ENCODE measurements at places on chromosomes 2 and 18.
A peak's percentile ranks its signal among the peaks of the same experiment; 100 is the strongest.

- no peak for DNase-seq
Measured at GRCh38 chr2:172427990-172428831, 825 bp downstream of the ITGA6 start.

GRCh38 chr2:57720728-57721627 lies 325.6 kb upstream of the VRK2 start:
- peak; percentile 83 for DNase-seq

DNA sequence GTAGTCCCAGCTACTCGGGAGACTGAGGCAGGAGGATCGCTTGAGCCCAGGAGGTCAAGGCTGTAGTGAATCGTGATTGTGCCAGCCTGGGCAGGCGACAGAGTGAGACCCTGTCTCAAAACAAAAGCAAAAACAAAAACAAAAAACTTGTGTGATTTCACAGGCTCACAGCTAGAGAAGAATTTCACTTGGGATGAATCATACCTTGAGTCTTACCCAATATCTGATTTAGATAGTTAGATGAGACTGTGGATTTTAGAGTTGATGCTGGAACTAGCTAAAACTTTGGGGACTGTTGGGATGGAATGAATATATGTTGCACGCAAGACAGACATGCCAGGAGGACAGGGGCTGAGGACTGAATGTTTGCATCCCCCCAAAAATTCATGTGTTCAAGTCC lies 4.4 kb downstream of the ANKRD29 start:
- peak; percentile 34 for DNase-seq

DNA sequence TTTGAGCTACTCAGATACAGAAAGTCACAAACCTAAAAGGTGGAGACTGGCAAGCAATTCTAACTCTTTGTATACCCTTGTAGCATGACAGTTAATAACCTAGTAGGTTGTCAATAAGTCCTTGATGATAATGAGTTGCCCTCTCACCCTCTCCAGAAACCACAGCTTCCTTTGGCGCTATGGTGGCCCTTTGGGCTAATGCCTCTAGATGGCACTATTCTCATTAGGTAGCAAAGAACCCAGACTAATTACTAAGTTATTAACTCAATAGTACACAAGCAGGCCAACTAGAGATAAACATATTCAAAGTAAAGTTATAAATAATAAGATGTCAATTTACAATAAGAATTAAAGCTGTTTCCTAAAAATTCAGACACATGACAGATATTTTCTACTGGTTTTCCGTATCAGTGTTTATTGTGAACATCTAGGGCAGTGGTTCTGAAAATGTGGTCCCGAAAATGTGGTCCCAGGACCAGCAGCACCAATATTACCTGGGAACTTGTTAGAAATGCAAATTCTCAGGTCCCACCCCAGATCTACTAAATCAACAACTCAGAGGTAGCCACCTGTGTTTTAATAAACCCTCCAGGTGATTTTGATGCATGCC lies 41.1 kb downstream of the LDAH start:
- DNase-seq: peak; percentile 61

GRCh38 chr2:48865704-48866103 lies 110.2 kb upstream of the LHCGR start:
- DNase-seq: no peak

DNA sequence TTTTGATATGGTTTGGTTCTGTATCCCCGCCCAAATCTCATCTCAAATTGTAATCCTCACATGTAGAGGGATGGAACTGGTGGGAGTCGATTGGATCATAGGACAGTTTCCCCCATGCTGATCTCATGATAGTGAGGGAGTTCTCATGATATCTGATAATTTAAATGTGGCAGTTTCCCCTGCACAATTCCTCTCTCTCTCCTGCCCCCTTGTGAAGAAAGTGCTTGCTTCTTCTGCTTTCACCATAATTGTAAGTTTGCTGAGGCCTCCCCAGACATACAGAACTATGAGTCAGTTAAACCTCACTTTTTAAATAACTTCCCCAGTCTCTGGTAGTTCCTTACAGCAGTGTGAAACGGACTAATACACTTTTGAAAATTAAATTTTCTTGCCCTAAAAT lies 12.3 kb upstream of the KCNJ3 start:
- DNase-seq: no peak

DNA sequence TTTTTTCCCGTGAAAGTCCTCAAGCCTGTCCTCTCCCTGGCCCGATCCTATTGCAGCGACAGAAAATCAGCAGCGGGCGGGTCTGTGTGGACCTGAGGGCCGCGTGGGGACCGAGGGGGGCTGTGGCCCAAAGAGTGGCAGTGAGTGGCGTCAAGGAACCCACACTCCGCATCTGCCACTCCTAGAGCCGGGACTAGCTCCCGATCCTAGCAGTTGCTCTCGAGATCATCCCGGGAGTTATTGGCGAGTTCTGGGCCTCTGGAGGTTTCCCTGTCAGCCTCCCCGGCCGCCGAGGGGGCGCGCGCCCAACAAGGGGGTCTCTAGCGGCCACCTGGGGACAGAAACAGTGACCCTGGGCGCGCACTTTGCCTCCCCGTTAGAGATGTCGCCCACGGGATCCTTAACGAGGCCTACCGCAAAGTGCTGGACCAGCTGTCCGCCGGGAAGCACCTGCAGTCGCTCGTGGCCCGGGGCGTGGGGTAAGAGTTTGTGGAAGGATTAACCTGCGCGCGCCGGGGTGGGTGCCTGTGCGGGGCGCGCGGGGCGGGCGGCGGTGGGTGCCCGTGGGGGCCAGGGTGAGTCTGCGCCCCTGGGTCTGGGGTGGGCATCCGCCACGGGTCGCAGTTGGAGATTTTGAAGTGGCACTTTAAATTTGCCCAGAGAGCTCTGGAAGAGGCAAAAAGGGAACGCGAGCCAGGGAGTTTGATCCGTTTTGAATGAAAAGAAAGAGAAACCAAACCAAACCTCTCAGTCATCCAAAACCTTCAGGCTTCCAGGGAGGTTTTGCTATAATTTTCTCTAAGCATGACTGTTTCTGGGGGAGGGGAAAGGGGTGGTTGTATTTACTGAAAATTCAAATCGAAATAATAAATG lies 3.5 kb downstream of the ADCYAP1 start:
- peak; percentile 20 for DNase-seq

- peak; percentile 85 for DNase-seq
Measured at GRCh38 chr2:25894135-25894830, 16.0 kb upstream of the ASXL2 start.

DNA sequence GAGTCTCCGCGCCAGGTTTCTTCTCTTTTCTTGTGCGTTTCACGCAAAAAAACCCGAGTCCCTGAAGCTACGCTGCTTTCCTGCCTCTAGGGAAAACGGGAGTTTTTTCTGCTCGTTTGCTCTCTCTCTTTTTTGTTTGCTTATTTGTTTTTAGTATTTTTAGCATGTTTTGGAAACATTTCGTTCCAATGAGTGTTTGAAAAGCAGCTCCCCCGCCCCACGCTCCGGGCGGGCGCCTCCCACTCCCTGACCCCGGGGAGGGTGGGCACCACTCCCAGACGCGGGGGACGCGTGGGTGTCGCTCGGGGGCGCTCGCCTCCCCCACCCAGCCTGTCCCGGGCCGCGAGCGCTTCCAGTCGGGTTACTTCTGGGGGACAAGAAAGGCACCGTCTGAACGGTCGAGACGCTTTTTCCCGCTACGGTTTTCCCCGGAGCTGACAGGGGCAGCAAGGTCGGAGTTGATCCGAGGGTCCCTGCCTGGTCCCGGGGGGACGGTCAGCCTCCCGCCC lies 446 bp upstream of the EFHD1 start:
- peak; percentile 6 for DNase-seq

- DNase-seq: no peak
Measured at GRCh38 chr2:227146456-227146855, 17.5 kb downstream of the COL4A4 start.

GRCh38 chr2:204127238-204127637 lies 190.7 kb downstream of the ICOS start:
- peak; percentile 25 for DNase-seq

DNA sequence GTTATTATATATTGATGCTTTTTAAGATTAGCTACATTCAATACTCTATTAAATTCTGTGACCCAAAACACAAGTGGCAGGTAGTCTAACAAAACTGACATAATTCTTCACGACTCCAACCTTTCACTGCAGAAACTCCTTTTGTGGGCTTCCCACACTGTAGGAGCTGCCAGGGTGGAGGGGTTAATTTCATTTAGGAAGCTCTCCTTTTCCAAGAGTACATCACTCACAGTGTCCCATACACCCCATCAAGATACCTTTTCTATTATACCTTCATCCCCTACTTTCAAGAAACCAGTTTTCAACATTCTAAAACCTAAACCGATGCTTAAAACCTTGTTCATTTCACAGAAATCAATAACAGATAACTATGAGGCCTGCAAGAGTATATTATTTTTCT lies 825 bp downstream of the THUMPD2 start:
- DNase-seq: no peak

GRCh38 chr2:234033174-234033573 lies 17.3 kb upstream of the SPP2 start:
- peak; percentile 23 for DNase-seq

- DNase-seq: no peak
Measured at GRCh38 chr2:26685989-26686839, 6.3 kb upstream of the KCNK3 start.

DNA sequence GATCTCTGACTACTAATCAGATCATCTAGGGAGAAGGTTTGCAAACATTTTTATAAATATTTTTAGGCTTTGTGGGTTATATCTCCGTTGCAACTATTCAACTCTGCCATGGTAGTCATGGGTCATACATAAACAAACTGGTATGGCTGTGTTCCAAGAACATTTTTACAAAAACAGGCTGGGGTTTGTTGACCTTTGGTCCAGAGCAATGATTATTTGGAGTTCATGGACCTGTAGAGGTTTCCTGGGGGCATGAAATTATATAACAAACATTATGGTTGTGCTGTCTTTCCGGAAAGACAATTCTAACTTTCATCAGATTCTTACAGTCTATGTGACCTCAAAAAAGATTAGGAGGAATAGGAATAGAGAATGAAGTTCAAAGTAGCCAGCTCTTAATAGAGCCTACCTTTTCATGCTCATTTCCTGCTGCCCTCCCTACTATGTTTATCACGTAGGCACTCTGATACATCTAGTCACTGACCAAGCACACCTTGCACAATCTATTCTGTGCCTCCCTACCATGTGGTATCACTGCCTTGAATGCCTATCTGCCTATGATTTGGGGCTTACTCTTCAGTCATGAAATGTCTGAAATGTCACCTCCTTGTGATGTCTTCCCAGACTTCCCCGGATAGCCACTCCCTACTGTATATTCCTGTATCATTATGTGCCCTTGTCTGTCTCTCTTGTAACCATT lies 102.4 kb upstream of the SCN1A start:
- peak; percentile 85 for DNase-seq

GRCh38 chr2:238580486-238580885 lies 153.8 kb downstream of the ASB1 start:
- DNase-seq: no peak

DNA sequence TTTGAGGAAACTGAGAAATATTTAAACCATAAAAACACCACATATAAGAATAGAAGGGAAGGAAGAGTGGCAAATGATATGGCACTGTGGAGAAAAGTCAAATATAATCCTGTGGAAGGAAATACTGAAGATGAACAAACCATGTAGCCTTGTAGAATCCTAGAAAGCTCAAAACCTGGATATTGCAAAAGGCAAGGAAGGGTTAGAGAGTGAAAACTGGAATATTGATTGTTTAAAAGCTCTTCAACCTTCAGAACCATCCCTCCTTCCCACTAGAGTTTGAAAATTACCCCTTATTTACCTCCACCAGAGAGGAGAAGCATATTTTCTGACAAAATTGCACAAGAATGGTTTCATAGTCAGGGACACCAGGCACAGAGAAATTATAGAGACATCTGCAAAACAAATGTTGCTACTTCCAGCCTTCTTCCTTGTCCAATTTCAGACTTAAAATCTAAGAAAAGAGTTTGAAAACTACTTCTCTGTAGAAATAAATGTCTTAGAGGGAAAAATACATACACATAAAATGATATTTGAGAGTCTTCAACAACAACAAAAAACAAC lies 48.0 kb downstream of the ANTXR1 start:
- no peak for DNase-seq

GRCh38 chr2:95343429-95344214 lies 46.5 kb downstream of the KCNIP3 start:
- no peak for DNase-seq

GRCh38 chr2:33791625-33792024 lies 192.5 kb upstream of the FAM98A start:
- DNase-seq: peak; percentile 17

DNA sequence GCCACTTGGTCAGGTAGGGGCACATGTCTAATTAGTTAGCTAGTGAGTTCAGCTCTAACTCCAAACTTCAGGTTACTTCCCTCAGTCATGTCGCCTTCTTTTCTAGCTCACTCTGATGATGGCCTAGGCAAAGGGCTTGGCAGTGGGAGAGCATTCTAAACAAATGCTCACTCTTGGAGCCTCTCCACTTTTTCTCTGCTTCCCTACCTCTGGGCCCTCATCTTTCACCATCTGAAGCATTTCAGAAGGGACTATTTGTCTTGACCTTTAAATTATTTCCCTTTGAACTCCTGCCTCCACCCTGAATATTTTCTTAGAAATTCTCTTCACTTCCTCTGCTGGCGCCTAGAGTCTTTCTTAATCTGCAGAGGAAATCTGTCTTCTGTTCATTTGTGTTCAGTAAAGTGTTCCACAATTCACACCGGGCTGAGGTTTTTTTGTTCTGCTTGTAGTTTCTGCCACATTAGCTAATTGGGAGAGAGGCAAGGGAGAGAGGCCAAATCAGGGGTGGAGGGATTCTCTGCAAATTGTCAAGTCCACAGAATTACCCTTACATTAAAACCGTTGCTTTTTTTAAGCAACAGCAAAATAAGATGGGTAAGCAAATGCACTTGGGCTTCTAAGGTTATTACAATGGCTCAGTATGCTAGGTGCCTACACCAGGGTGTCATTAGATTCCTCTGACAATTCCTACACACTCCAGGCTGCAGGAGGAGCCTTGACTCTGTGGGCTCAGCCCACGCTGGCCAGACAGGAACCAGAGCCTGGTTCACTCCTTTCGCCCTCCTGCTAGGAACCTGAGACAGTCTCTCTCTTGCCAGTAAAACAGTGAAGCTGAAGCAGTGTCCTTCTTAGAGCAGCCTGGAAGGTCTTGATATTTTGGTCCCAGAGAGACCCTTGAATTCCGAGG lies 5.5 kb downstream of the MSGN1 start:
- peak; percentile 30 for DNase-seq

DNA sequence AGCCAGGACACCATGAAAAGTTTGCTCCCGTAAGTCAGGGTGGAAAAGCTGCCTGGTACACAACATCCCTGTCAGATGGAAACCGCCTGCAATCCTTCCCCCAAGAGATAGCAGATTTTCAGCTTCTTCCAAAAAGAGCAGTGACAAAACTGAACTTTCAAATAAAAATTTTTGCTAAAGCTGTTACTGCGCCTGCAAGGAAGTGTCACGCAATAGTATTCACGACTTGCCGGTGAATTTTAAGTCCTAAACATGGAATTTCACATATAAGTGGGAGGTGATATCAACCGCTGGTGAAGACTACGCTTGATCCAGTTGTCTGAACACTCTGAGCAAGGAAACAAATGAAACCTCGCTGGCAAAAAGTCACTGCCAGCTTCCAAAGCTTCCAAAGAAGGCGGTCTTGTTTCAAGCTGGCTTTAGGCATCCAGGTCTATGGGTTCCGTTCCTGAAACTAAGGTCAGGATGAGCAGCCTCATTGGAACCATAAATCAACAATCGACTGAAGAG lies 2.8 kb downstream of the COL6A3 start:
- peak; percentile 45 for DNase-seq
